Stimulated activated CD4-positive, alpha-beta T cell treated with anti-CD3 and anti-CD28 coated beads, Interleukin-2, amount 100 ng/mL, for 48 hours (primary cell): ENCODE measurements at places on chromosomes 11 and 22.

DNA sequence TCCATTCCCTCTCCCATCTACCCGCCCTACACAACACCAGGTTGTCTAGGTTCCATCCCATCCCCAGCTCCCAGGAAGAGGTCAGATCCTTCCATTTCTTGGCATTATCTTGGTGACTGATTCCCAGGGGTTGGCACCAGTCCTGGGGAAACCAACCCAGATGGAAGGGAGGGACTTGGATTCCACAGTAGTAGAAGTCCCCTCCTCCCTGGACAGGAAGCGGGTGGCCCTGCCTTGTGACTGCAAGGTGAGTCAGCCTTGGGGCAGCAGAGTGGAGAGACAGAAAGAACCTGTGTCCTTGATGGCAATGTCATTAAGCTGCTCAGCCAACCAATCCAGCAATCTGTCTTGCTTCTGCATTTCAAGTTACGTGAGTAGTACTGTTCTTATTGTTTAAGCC, 26.5 kb downstream of the SYT13 start:
- no peak for DNase-seq

DNA sequence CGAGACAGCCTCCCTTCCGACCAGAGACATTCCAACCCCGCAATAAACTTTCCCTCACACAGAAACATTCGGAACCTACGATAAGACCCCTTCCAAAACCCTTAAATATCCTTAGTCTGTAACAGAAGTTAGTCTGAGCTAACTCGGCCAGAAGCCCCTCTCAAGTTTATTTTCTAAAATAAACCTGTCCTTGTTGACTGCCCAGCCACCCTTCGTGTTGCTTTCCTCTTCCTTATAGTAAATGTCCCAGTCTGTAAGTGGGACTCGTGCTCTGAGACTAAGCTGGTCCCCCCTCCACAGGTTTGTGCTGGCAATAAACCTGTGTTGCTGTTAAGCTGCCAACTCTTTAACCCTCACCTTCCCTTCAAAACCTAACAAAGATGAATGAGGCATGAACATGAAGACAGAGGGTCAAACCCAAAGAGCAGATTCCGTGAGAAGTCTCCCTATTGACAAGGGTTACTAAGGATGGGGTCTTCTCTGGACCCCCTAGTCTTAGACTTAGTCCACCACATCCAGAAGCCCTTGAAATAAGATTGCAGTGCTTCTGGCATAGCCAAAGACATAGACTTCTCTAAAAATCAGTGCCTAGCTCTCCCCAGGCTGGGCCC, 18.2 kb downstream of the MIF start:
- DNase-seq: no peak

DNA sequence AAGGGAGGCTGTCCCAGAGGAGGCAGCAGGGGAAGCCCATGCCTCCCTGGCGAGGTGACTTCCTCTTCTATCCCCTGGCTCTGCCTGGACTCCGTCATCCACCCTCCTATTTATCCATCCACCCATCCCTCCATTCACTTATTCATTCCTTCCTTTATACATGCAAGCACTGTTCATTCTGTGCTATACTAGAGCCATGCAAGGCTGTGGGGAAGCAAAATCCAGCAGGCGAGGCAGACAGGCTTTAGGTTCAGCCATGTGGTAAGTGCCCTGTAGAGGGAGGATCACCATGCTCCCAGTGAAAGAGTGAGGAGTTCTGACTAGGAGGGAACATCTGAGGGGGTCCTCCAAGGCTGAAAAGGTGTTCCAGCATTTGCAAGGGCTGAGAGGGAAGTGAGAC, 1.2 kb upstream of the NAALADL1 start:
- DNase-seq: no peak

DNA sequence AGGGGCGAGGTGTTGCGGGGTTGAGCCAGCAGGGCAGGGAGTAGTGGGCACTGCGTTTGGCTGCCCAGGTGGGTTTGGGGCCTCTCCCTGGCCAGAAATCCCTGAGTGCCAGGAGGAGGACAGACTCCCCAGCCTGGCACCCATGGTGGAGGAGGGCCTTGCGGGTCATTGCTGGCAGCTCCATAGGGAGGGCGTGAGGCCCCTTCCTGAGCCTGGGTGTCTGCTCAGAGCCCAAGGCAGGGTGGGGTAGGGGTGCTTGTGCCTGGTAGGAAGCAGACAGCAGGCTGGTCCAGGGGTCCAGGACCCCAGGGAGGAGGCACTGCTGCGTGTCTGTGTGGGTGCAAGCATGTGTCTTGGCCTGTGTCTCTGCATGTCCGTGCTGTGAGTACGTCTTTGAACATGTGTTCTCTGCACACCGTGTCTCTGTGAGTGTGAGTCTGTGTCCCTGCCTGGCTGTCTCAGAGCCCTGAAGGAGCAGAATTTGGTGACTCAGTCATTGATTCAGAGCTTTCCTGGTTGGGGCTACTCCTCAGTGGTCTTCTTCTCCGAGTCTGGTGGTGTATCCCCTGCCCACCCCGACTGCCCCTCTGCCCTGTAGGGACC, 3.9 kb downstream of the TSPAN4 start:
- no peak for DNase-seq

- DNase-seq: no peak
These were observed 13.7 kb upstream of the RAB38 start for GRCh38 chr11:88188932-88189253.

- no peak for DNase-seq
These were observed 91.2 kb downstream of the PIWIL4 start for GRCh38 chr11:94658386-94658785.

- peak; percentile 34 for DNase-seq
These were observed 101.9 kb downstream of the WT1 start for GRCh38 chr11:32333320-32333991.

GRCh38 chr11:86990031-86990430, 34.8 kb upstream of the FZD4 start:
- DNase-seq: no peak

GRCh38 chr22:27775758-27776649, 25.6 kb downstream of the MN1 start:
- no peak for DNase-seq

GRCh38 chr22:35150183-35151107, 84.5 kb downstream of the ISX start:
- peak; percentile 66 for DNase-seq

DNA sequence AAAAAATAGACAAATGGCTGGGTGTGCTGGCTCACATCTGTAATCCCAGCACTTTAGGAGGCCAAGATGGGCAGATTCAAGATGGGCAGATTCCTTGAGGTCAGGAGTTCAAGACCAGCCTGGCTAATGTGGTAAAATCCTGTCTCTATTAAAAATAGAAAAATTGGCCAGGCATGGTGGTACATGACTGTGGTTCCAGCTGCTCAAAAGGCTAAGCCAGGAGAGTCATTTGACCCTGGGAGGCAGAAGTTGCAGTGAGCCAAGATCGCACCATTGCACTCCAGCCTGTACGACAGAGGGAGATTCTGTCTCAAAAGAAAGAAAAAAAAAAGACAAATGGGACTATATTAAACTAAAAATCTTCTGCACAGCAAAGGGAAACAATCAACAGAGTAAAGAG, 55.4 kb downstream of the USP35 start:
- DNase-seq: no peak

- no peak for DNase-seq
These were observed 72.3 kb downstream of the CABIN1 start for GRCh38 chr22:24083361-24083760.

- no peak for DNase-seq
These were observed 121.1 kb upstream of the CRYBB3 start for GRCh38 chr22:25078591-25078990.
